ENCODE measurements at places on chromosomes 5 and 9.

- no peak for DNase-seq
These were observed 11.1 kb downstream of the CXCL14 start for GRCh38 chr5:135567661-135568060.

- no peak for DNase-seq
These were observed 39.7 kb downstream of the NDUFS6 start for GRCh38 chr5:1840741-1841521.

- DNase-seq, result no peak
These were observed 389.5 kb downstream of the KIF4B start for GRCh38 chr5:155402927-155403640.

DNA sequence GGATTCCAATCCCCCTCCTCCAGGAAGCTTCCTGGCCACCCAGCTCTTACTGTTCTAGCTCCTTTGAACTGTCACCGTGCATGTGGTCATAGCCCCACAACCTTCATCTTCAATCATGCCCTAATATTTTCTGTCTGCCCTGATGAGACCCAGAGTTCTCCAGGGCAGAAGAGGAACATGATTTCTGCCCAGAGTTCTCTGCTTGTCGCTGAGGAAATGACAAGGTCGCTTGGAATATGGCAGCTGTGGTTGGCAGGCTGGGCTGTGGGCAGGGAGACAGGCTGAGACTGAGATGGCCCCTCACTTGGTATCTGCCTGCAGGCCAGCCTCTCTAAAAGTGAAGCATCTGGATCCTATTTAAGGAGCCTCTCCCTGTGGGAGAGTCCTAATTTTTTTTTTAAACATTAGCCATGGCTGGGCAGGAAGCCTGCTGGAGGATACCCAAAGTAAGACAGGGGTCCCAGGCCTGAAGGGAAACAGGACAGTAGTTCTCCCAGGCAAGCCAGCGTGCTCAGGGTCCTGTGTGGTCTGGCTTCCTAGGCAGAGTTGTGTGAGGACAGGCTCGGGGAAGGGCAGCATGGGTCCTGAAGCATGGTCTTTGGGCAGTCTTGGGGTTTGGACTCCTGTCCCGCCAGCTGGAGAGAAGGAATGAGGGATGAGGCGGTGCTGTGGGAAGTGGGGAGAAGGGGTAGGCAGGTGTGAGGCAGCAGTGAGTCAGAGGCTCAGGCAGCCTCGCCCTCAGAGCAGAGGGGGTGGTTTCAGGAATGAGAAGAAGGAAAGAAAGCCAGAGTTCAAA, 242.1 kb downstream of the FSTL4 start:
- no peak for DNase-seq

DNA sequence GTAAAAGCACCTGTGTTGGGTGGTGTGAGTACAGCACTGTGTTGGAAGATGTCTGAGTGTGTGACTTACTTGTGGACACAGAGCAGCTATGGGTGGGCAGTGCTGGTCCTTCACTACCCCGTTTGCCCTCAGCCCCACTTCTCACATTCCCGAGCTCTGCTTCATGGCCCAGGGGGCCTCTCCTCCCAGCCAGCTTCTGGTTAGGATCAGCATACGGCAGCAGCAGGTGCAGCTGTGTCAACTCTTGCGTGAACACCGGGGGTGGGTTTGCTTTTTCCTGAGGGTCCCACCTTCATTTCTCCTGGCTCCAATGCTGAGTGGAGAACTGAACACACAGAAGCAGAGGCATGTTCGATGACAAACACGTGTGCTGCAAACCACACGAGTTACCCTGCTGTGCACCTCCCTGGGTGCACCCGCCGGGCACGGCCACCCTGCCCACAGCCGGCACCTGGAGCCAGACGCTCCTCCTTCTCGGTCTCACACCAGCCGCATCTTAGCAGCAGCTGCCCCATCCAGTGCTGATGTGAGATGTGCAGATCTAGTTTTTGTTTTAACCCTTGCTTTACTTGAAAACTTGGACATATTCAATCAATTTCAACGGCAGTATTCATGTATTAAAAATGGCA, 14.9 kb upstream of the SLC6A3 start:
- no peak for DNase-seq

GRCh38 chr5:72046106-72046505, 61.2 kb upstream of the MAP1B start:
- DNase-seq, result no peak

- no peak for DNase-seq
These were observed 115.5 kb downstream of the SH3GL2 start for GRCh38 chr9:17694336-17694735.

GRCh38 chr5:90050103-90050502, 359.5 kb downstream of the CETN3 start:
- DNase-seq, result no peak

- no peak for DNase-seq
These were observed 9.7 kb downstream of the ANGPTL2 start for GRCh38 chr9:127112735-127113161.

- peak; percentile 39 for DNase-seq
These were observed 202.7 kb upstream of the NR3C1 start for GRCh38 chr5:143606043-143606752.

DNA sequence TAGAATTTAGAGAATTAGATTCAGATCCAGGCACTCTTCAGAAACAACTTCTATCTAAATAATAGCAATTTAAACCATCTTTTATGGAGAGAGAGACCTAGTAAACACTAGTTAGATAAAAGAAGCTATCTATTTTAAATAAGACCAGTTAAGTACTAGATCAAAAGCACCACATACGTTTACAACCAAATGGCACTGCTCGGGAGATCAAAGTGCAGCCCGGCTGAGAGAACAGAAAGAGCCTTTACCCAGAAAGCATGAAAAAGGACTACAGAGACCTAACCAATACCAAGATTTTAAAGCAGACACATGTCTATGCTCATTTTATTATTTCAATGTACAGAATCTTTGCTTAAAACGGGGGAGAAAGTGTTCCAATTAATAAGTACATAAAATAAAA, 30.8 kb downstream of the LIX1 start:
- DNase-seq, result no peak

- no peak for DNase-seq
These were observed 716 bp upstream of the OTULIN start for GRCh38 chr5:14663734-14664269.

DNA sequence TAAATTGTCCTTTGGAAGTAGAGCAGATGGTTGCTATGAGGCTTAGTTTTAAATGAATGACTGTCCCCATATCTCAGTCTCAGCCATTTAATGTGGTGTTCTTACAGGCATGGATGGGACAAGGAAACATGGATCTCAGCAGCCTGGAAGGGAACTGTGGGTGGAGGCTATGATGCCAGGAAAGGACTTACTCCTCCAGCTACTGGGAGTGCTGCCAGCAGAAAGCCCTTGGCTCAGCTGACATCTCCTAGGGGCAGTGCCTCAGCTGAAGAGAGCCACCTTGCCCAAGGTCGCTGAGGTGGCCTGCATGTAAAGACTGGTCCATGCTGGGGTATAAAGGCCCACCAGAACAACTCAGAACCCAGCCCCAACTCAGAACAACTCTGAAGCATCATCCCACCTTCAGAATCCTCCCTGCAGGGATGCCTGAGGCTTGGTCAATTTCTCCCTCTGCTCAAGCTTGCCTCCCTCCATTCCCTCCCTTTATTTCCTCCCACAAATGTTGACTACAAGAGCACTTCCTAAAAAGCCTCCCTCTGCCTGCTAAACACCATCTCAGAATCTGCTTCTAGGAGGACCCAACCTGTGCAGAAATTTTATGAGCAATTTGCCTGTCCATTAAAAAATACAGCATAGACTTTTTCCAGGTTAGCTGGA, 1.8 kb upstream of the PDE8B start:
- DNase-seq, result no peak

DNA sequence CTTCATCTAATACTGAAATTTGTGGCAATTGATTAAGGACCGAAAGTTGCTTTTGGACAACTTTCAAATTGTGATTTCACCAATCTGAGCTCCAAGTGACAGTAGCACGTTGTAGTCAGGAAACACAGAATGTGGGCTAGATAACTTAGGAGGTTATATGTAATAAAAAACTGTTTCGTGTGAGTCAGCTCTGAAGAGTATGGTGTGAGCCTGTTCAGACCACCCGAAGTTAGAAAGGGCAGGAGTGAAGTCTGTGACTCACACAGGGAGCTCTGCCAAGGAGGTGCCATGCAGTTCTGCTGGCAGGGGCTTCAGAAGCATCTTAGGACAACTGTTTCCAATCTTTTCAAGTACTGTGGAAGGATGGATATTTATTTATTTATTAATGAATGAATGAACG, 16.4 kb upstream of the ZBTB34 start:
- no peak for DNase-seq

GRCh38 chr5:65895891-65896290, 30.5 kb upstream of the ERBIN start:
- DNase-seq, result no peak

DNA sequence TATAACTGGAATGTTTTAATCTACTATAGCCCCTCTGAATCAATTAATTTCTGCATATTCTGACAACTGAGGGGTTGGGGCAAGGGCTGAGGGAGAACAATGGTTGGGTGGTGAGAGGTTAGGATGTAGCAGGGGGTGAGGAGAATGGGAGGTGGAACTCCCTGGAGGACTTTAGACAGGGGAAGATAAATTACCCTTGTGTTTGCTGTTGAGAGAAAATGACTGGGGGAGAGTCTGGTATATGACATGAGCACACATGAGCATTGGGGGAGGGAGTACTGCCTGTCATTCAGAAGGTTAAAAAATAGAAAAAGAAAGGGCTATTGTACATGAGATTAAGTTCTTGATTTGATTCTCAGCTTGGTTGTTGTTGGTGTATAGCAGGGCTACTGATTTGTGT, 37.2 kb upstream of the PAPPA start:
- no peak for DNase-seq

GRCh38 chr5:51380603-51381207, 2.5 kb upstream of the ISL1 start:
- no peak for DNase-seq

- no peak for DNase-seq
These were observed 69.0 kb upstream of the GLRX start for GRCh38 chr5:95891499-95891898.

DNA sequence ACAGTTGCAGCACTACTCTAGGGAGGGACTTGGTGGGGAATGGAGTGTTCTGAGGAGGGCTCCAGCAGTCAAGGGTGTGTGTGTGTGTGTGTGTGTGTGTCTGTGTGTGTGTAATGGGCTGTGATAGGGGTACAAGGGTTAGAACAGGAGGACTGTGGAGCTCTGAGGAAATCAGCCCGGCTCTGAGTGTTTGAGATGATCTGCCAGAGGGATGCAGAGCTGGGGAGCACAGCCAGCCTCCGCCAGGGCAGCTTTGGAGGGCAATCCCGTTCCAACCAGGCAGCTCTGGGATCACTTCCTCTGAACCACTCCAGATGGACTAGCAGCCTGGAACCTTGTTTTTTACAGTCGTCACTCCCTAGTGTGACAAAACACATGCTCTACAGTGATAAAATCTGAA, 3.0 kb upstream of the SLC6A7 start:
- no peak for DNase-seq

GRCh38 chr5:96601715-96602244, 60.4 kb upstream of the CAST start:
- DNase-seq, result peak; percentile 70

GRCh38 chr5:6408627-6409446, 30.5 kb upstream of the MED10 start:
- DNase-seq, result no peak

- no peak for DNase-seq
These were observed 1854.6 kb upstream of the WWC1 start for GRCh38 chr5:166436872-166437271.

DNA sequence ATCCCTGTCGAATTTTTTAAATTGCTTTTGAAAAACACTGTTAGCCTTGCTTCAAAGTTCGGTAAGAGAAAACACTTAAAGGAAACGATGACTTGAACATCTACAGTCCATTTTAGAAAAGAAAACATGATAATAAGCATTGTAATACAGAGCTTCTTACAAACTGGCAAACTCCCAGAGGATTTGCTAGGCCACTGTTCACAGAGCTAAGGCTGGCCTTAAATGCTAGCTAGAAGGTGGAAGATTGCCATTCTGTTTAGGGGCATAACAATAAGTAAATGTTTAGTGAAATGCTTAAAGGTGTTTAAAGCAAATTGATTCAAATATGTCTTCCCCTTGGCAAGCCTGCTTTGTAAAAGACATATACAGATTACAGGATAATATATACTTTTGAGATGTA, 169.6 kb downstream of the TLE4 start:
- no peak for DNase-seq

DNA sequence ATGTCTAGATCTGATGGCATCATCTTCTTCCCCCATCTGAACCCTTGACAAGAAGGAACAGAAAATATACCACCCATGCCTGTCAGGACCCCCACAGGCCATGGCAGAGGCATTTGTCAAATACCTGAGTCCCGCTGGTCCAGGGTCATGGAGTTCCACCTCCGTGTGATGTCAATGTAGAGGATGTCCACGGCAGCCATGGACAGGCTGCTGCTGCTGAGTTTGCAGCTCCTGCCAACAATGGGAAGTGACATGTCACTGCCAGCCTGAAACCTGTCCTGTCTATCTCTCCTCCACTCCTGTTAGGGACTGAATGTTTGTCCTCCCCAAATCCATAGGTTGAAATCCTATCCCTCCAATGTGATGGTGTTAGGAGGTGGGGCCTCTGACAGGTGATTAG, 208.8 kb downstream of the DAB2IP start:
- DNase-seq, result no peak

GRCh38 chr5:159101685-159102084, 2.0 kb upstream of the EBF1 start:
- DNase-seq, result no peak

DNA sequence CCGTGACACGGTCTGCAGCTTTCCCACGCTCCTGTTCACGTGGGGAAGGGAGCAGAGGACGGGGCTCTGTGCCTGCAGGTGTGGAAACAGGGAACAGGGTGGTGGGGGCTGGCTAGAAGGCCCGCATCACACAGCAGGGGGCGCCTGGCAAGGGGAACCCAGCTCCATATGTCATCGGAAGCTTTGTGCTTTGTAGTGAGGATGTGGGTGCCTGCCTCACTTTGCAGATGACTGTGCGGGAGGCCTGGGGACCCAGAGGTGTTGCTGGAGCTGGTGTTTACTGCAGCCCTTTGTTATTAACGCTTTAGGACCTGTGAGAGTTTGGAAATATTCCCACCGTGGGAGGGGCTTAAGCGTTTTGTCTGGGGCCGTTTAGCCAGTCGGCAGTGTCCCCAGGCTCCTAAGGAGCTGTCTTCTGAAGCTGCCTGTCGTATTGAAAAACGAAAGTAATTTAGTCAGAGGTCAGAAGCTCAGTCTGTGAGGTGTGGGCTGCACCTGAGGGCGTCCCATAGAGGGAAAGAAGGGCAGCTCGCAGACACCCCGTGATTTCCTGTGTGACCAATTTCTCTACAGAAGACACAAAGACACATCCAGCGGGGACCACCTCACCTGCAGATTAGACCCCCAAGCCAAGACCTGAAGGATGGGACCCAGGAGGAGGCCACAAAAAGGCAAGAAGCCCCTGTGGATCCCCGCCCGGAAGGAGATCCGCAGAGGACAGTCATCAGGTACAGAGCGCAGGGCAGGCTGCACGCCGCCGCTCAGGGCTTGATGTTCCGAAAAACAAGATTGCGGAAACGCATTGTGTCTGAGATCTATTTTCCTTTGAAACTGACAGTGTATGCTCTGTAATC, 9.1 kb downstream of the MAN1B1 start:
- peak; percentile 88 for DNase-seq

DNA sequence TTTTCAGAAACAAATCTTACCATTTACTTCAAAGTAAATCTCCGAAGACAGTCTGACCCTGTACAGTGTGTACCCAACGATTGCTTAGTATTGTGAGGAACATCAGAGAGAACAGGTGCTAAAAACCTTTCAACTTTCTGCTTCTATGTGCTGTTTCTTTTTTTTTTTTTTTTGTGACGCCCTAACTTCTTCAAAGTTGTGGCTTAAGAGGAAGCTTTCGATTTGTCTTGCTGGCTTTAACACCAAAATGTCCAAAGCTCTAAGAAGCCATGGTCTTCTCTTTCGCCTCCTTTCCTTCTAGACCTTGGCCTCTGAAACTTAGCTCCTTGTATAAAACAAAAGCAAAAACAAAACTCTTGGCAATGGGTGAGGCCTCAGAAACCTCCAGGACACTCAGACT, 1.2 kb downstream of the TNFSF8 start:
- no peak for DNase-seq
